ENCODE measurements at places on chromosomes 1 and 21.

- DNase-seq, result no peak
Observed at GRCh38 chr1:88936223-88936523, 44.8 kb upstream of the GTF2B start.

DNA sequence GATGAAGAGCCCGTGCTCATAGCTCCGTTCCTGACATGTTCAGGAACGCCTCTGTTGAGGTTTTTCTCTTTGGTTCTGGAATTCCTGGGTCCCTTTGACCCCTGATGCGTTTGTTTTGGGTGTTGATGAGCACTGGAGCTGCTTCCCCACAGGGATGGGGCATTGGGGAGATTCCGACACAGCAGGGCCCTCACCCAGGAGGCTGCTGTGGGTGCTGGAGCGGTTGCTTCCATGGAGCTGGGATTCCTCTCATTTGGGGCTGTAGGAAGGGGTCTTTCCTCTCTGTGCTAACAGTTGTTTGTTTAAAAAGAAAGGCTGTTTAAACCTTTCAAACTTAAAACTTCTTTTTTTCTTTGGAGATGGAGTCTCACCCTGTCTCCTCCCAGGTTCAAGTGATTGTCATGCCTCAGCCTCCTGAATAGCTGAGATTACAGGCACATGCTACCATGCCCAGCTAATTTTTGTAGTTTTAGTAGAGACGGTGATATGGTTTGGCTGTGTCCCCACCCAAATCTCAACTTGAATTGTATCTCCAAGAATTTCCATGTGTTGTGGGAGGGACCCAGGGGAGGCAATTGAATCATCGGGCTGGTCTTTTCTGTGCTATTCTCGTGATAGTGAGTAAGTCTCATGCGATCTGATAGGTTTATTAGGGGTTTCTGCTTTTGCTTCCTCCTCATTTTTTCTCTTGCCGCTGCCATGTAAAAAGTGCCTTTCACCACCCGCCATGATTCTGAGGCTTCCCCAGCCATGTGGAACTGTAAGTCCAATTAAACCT, 48.9 kb downstream of the SKI start:
- DNase-seq, result no peak

- no peak for DNase-seq
Observed at GRCh38 chr21:44575307-44576024, 1.9 kb downstream of the KRTAP10-4 start.

DNA sequence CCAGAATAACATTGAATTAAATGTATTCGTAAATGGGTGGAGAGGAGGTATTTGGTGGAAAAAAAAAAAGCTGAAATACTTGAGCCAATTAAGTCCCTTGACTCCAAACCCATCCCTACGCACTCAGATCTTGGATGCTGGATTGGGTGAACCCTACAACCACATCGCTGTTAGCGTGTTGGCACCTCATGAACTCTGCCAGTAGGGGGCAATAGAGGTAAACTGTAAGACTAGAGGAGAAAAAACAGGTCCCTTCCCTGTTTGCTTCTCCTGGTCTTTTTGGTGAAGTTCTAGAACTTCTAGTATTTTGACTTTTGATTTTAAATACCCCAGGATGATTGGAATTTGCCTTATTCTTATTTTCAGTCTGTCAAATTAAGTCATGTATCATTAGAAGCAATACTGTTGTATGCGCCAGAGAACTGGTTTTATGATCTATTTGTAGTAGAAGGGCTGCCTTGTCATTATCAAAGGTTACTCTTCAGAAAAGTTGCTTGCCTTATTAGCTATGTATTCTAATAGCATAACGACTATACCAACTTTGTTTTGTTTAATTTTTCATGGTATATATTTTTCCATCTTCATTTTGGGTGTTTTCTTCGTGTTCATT, 1.9 kb upstream of the OR13G1 start:
- no peak for DNase-seq

GRCh38 chr1:55275941-55276341, 60.8 kb upstream of the USP24 start:
- no peak for DNase-seq

DNA sequence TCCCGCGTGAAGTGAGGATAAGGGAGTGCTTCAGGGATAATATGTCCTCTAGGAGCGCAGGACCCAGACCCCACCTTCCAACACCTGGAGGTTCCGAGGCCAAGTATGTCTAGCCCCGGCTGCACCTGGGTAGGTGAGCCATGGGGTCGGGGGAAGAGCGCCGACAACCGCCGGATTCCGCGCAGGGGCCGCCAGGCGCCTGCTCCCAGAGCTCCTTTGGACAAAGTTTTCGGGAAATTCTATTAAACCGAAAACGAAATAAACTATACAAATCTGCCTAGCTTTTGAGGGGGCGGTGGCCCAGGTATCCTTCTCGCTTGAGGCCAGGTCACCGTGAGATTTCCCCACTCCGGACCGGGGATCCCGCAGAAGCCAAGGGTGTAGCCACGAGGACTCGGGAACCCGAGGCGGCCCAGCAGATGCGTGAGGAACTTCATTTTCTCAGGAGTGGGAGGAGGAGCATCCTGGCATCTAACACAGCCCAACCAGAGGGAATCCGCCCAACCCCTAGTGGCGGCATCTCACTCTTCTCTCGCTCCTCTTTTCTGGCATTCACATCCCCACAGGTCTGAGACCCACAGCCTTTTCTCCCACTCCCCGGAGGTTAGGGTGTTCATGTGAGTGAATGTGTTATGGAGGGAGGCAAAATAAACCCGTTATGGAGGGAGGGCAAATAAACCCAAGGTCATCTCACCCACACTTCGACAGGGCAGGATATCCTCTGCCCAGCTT, 2.3 kb upstream of the DMRTA2 start:
- DNase-seq, result no peak

DNA sequence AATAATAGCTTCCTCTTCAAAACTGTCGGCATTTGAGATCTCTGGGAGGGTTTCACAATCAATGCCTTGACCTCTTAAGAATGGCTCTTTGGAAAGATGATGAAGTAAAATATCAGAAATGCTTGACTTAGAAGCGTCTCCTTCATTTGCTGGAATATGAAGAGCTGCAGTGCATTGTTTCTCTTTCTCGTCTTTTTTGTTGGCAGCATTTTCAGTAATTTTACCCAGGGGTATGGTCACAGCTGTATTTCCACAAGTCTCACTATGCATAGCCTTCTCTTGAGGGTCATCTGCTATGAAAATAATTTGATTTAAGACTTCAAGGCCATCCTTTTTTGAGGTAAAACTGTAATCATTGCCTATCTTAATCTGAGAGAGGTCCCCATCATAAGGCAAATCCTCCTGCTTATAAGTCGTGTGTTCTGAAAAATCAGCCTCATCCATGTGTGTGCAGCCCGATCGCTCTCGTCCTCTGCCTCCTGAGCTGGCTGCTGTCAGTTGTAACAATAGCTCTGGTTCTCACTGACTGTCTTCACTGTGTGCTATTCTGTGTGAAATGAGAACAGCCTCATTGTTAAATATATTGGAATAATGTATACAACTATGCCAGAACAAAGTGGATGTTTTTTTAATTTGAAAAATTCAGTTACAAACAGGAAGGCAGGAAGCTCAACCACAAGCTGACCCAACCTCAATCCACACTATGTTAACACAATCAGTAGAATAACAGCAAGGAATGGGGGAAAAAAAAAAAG, 4.5 kb downstream of the AKNAD1 start:
- no peak for DNase-seq

GRCh38 chr1:116112388-116113140, 1.4 kb downstream of the MAB21L3 start:
- no peak for DNase-seq
